Neural crest cell (in vitro differentiated cells): ENCODE measurements at places on chromosomes 4 and X. TPM values are rescaled to one million over a fixed set of nuclear protein-coding genes. Genes with fewer than 3 reads are reported as not detected.

Gene PDE6B
- 3.4 and 4.1 TPM in 2 replicates for total RNA-seq

Gene ZCCHC12
- 2.8 and 3.7 TPM in 2 replicates for total RNA-seq

Gene SSX4B
- total RNA-seq = not detected in 2 replicates

Gene RHOXF2
- not detected in 2 replicates for total RNA-seq

Gene P2RY8
- not detected in 2 replicates for total RNA-seq

Gene SPATA4
- 0.44 TPM in 1 of 2 replicates, not detected in the other for total RNA-seq

Gene BEX2
- total RNA-seq = 19.2 and 21.4 TPM in 2 replicates

Gene PDE5A
- total RNA-seq = 13.9 and 15.4 TPM in 2 replicates

Gene WNK3
- total RNA-seq = 29.3 and 30.7 TPM in 2 replicates

Gene TAF7L
- total RNA-seq = 0.19 TPM in 1 of 2 replicates, not detected in the other

Gene USP17L29
- not detected in 2 replicates for total RNA-seq

Gene NAA11
- not detected in 2 replicates for total RNA-seq

DNA sequence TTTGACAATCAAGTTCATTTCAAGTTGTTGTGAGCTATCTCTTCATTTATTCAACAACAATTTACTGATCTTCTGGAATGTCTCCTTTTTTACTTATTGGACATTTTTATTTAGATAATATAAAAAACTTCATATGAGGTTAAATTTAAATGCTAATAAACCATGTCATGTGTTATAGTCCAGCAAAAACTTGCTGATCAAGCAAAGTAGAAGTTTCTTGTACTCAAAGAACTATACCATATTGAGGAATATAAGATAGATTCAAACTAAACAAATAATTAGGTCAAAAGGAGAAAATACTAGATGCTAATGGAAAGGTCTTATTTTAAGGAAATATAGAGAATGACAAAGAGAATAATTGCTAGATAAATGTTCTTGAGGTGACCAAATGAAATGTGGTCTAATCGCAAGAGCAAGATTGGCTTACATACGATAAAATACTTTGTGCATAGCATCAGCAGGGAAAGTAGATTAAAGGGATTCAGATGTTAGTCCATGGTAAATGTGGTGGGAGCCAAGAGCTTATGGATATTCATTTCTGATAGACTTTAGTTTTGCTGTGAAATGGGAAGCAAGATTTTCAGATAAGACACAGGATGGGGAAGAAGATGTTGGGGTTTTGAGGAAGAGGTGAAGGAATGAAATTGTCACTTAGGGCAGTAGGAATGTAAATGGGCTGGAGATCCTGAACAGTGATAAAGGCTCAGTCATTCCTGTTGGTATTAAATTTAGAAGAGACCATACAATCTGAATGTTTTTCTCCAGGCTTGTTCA lies 229.5 kb downstream of the MAPK10 start:
- DNase-seq = no peak

DNA sequence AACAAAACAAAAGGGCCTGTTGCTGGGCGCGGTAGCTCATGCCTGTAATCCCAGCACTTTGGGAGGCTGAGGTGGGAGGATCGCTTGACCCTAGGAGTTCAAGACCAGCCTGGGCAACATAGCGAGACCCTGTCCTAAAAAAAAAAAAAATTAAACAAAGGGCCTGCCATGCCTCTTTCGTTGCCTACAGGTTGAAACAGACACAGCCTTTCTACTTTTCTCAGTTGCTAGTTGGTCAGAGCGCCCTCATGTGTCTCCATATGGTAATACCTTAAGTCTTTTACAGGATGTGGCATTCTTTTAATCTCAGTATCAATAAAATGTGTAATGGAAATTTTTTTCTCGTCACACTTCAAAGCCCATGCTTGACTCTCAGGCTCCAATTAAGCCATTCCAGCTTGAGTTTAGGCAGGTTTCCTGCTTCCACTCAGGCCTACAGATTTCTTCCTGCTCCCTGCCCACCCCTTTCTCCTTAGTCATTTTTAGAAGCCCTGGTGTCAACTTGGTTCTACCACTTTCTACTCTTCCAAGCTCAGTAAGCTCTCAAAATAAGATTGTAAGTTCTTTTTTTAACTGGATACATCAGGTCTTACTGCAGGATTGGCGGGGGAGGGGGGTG lies 4.6 kb upstream of the SOWAHD start:
- peak; percentile 6 for DNase-seq

- DNase-seq = no peak
These were observed 1.3 kb downstream of the USP9X start for GRCh38 chrX:41086627-41086932.

GRCh38 chr4:925171-925570 lies 6.9 kb downstream of the GAK start:
- no peak for DNase-seq

DNA sequence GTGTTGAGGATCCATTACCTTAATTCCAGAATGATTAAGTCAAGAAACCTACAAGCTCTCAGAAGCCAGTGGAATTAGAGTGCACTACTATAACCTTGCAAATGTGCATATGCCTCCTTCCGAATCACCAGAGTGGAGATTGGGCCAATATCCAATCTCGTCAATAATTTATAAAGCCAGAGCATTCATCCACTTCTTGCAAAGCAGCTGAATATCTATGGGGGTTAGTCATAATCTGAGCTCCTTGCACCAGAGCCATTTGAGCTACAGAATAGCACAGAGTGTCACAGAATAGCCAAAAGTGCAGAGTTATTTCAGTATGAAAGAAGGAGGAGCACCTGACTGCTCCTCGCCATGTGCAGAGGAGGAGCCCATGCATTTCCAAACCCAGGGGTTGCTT lies 69.2 kb upstream of the MTM1 start:
- no peak for DNase-seq

GRCh38 chrX:10166731-10167151 lies 10.0 kb downstream of the CLCN4 start:
- DNase-seq = no peak

DNA sequence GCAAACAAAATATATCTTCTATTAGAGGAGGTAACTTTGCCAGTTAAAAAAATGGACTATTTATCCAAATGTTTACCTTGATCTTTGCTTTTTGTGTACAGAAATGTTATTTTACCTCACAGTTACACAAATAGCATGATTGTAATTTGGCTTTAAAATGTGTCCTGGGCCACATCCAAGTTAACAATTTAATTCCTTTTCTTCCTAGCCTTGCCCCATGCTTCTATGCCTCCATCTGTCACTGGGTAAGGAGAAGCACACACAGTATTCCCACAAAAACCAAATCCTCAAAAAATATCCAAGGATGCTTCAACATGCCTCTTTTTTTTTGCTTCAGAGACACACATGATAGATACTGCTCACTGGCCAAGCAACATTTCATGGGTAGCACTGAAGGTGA lies 30.9 kb downstream of the GRXCR1 start:
- DNase-seq = no peak

GRCh38 chr4:37837446-37837845 lies 11.0 kb downstream of the PGM2 start:
- DNase-seq = no peak

DNA sequence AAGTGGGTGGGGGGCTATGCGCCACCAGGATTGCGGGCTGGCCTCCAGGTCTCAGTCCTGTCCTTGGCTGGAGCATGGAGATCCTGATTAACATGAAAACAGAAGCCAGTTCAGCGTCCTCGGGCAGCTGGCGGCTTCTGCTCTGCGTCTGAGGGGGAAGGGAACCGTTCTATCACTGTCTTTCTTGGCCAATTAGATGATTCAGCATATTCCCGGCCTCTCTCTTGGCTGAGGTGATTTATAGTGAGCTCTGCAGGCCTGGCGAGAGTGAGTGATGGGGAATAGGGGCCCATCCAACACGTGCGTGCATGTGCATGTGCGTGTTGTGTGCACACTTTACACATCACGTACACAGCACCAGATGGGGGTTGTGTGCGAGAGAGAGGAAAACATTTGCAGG lies 145.8 kb upstream of the ATP6AP2 start:
- peak; percentile 14 for DNase-seq

GRCh38 chr4:127103681-127104115 lies 529.1 kb upstream of the INTU start:
- DNase-seq = no peak

DNA sequence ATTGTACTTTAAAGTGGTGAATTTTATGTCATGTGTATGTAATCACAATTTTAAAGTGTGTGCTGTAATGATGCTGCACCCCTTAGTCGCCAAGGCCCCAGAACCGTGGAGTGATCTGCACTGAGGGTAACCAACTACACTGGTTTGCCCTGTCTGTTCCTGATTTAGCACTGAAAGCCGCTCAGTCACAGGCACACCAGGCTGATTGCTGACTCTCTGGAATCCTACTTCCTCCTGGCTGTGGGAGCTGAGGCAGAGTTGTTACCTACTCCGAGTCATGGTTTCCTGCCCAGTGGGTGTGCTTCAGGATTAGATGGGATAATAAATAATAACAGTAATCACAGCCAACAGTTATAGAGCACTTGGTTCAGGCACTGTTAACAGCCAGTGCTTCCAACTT lies 645.4 kb downstream of the BCOR start:
- no peak for DNase-seq

- DNase-seq = no peak
These were observed 122.5 kb upstream of the MAMLD1 start for GRCh38 chrX:150240643-150240970.

DNA sequence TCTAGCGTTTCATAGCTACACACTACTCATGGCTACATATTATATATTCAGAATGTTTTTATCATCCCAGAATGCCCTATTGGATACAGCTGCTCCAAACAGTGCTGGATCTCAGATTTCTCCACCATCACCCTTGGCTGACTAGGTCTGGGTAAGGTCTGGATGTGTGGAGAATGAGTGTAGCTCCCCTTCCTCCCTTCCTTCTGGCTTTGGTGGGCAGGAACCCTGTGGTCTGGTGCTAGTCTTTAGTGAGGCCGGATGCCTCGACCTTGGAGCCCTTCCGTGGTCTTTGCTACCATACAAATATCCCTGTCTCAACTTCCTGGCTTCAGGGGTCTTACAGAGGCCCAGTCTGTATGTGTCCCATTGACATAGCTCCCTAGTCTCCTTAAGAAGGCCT lies 52.1 kb upstream of the KDR start:
- no peak for DNase-seq

DNA sequence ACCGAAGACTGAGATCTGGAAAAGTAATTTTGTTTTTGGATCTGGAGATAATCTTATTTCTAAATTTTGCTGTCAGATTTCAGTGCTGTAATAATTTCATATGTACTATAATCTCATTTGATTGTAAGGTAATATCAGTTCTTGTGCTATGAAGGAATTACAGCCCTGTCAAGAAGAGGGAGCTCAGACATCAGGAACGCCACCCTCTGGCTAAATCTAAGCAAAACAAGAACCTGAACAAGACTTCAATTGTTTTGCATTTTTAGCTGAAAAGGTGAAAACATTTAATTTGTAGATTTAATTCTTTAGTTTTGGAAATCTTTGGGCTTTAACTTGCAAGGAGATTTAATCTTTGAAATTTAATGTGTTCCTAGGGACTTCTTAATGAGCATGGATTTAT lies 525.4 kb upstream of the HS3ST1 start:
- no peak for DNase-seq

GRCh38 chrX:38276089-38276488 lies 51.2 kb downstream of the RPGR start:
- DNase-seq = no peak

- DNase-seq = no peak
These were observed 21.9 kb upstream of the UVSSA start for GRCh38 chr4:1325176-1325480.

DNA sequence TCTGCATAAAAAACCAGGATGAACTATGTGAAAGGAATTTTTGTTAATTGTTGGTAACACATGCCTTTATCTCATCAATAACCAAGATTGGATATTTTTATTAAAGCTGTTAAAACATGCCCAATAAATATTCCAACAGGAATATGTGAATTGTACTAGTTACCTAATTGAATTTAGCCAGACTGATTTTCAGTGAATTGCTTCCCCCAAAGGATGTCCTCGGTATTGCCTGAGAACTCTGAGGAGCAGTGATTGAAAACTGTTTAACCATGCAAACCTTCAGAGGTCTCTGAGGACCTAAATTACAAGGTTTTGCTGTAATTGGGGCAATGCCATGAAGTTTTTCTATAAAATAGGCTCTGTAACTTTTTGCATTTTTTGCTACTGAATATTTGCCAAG lies 66.6 kb downstream of the BLTP1 start:
- no peak for DNase-seq

DNA sequence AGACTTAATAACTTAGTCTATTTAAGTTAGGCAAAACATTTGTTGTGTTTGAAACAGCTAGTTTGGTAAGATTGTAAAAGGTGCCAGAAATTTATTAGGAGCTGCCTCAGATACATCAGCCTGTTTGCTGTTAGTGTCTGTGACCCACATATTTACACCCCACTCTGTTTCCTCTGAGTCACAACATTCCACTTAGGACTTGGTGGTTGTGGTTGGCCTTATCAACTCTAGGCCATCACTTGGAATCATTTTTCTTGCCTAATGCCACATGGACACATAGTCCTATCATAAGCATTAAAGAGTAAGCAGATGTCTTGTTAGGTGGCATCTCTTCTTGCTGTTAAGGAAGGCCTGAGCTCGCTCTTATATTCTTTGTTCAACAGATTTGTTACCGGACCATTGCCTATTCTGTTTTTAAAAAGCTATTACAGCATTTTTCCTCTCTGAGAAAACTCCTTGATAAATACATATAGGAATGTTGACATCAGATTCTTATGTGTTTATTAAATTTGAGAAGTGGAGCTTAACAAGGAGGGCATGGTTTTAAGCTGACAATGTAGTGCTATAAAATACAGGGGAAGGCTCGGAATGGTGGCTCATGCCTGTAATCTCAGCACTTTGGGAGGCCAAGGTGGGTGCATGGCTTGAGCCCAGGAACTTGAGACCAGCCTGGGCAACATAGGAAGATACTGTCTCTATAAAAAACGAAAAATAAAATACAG lies 51.2 kb upstream of the PGRMC2 start:
- DNase-seq = no peak

- no peak for DNase-seq
These were observed 112.8 kb upstream of the H2AZ1 start for GRCh38 chr4:100062921-100063320.

DNA sequence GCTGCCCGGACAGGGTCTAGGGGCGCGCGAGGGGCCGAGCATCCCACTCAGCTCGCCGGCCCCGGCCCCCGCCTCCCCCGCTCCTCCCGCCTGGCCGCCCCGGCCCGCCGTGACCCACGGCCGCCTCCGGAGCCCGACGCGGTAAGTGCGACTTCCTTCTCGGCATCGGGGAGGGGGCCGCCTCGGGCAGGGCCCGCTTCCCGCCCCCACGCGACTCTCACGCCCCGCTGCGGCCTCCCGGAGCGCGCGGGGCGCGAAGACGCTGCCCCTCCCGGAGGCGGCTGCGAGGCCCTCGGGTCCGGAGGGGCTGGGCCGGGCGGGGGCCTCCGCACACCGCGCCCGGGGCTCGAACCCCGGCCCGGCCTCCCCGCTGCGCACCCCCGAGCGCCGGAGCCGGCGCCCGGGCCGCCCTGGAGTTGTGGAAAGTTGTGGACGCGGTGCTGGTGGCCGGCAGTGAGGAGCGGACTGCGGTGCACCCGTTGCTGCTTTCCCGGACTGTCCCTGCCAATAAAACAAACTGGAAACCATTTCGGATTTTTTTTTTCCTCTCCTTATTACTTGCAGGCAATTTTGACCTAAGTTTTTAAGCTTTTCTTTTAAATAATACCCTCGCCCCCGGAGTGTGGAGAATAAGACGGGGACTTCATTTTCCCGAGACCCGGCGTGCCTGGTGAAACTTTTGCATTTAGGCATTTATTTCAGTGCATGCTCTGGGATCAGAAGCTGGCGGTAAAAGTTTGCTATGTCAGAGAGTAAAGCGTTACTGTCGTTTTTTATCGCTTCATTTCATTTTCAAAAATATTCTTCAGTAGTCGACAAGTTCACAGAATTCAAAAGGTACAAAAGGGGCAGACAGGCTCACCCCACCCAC lies 13.0 kb upstream of the TMEM156 start:
- DNase-seq = peak; percentile 35
